Muscle of arm (tissue), 14 donors: ENCODE measurements at places on chromosomes 1 and 21.

GRCh38 chr1:46474570-46474969 is 15.1 kb upstream of the DMBX1 start:
- DNase-seq, result no peak

- no peak for DNase-seq
Observed at GRCh38 chr1:186102547-186103148, 272.4 kb downstream of the TPR start.

- DNase-seq, result no peak
Observed at GRCh38 chr1:172135978-172136610, 284.4 kb upstream of the C1orf105 start.

- no peak for DNase-seq
Observed at GRCh38 chr1:1684031-1684681, 8.4 kb downstream of the SLC35E2B start.

- DNase-seq, result no peak
Observed at GRCh38 chr1:158972841-158973240, 36.9 kb upstream of the IFI16 start.
